HS-27A (cell line): ENCODE measurements at places on chromosomes 1 and 21.

- no peak for DNase-seq
These were observed 71.8 kb upstream of the ADAM30 start for GRCh38 chr1:119968068-119968492.

- DNase-seq = no peak
These were observed 768 bp downstream of the EDARADD start for GRCh38 chr1:236394879-236395229.

DNA sequence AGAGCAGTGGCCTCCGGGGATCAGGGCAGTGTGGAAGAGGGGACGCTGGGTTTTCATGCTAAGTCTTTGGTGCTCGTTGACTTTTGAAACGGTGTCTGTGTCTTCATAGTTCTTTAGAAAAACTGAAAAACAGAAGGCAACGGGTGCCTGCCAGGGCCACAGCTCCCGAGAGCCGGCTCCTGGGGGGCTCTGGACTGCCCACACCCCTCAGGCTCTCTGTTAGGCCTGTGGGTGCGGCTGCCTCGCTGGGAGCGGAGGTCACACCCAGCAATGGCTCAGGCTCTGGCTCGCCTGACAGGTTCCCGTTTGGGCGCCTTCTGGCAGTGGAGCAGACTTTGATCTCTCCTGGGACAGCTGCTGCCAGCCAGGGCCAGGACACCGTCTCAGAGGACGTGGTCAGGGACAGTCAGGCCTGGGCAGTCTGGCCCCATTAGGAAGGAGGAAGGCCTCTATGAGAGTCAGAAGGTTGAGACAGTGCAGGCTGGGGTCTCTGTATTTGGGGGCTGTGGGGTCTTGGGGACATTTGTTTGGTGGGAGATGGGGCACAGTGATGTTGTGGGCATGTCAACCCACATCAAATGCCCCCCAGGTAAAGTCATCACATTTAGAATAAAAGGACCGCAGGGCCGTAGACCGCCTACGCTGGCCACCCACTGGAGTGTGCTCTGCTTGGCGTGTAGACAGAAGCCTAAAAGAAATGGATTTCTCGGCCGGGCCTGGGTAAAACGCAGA, 5.6 kb downstream of the ARHGEF16 start:
- DNase-seq = no peak

DNA sequence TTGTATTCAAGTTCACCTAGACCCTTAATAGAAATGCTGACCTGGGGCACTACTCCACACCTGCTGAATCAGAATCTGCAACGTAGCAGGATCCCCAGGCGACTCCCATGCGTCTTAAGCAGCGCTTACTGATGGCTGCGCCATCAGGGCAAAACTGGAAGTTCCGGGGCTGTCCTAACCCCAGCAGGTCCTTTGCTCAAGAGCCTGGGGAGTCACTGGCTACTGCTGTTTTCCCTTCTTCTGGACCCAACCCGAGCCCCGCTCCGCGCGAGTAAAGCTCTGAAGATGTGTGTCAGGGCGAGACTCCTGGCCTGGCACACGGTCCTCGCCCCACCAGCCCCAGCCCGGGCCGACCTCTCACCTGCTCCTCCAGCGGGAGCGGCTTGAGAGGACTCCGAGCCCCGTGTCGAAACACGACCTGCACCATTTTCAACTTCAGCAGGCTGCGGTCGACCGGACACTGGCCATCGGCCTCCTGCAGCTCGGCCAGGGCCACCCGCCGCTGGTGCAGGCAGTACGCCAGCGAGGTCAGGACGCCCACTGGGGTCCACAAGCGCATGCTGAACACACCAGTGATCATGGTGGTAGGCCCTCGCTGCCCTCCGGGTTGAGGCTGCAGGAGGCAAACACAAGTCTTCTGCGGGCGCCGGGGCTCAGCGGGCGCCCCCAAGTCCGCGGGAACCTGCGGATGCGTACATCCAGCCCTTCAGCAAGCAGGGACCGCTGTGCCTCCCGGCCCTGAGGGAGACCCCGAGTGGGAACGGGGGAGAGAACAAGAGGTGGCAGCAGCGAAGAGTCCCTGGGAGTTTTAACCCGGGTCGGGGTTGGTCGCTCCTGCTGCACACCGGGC, 630 bp downstream of the ACP6 start:
- no peak for DNase-seq

DNA sequence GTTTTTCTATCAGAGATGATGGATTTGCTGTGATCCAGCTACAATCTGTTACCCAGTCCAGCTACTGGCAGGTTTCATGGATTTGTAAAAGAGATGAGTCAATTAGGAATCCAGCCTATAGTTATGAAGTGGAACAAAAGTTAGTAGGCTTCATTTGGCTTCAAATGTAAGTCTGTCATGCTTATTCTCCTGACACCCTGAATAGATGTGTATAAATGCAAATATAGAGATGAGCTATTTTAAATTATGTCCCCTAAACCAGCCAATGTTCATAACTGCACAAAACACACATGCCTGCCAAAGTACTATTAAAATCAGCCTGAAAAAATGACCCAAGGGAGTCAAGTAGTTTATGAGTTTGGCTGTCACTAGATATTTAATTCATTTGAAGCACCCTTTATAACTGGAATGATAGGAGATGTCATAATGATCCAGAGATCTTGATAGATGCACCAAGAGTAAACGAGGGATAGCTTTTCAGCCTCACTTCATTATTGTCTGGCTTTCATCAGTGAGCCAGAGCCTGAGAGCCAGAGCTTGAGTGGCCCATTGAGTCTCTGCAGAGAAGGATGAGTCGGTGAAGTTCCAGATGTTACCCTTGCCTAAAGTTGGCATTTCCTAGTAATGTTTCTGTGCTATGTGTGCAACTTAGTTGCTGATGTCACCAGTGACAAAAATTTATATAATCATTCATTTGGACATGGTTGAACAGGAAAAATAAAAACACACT, 11.8 kb upstream of the NTMT2 start:
- DNase-seq = no peak

GRCh38 chr1:21904704-21905520, 32.2 kb downstream of the HSPG2 start:
- no peak for DNase-seq

- DNase-seq = no peak
These were observed 17.2 kb upstream of the ZBTB8B start for GRCh38 chr1:32447469-32448185.

DNA sequence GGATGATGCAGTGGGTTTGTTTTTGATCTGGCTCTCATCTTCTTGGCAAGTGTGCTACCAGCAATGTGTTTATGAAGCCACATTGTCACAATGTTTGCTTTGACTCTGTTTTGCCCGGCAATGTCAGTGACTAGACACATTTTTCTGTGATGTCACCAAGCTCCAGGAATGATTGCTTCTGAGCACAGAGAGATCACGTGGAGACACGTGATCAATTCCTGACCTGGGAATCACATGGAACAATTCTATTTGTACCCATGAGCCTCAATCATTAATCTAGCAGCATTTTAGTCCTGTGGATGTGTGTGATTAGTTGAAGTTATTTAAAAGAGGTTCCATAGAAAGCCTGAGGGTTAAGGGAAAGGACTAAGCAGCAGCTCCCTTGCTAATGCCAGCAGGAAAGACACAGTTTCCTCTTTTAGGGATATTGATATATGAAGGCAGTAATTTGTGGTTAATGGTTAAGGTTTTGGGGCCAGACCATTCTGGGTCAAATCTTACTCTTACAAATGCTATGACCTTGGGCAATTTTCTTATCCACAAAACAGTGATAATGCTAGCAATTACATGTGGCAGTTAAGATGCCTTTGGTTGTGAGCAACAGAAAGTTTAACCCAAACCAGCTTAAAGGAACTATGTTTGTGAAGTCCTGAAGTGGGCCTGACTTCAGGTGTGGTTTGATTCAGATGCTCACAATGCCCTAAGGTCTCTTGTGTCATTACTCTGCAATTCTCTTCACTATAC, 59.0 kb downstream of the FASLG start:
- no peak for DNase-seq

DNA sequence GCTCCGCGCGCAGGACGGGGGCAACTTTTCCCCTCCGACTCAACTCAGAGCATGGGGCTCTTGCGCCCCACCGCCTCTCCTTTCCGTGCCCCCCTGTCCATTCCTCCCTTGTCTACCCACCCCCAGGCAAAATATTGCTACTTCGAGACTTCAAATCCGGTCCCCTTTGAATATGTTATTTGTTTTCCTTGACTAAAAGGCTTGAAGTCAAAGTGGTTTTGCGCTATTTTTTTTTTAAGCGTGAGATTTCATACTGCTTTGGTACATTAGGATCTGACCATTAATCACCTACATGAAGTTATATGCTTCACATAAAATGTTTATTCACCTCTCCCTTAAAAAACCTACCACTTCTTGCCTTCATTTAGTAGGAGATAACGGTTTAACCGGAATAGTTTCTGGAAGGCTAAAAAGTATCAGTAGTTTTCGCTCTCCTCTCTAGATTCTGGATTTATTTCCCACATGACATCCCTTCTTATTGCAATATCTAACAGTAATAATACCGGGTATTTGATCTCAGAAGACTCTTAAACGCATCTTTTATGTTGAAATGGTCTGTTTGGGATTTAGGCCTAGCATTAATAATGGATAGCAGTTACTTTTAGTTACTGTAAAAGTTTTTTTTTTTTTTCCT, 1.6 kb downstream of the NFIA start:
- no peak for DNase-seq

- DNase-seq = peak; percentile 95
These were observed 65.1 kb downstream of the GADD45A start for GRCh38 chr1:67749844-67750690.

- DNase-seq = no peak
These were observed 131.3 kb downstream of the FASLG start for GRCh38 chr1:172790245-172790644.

DNA sequence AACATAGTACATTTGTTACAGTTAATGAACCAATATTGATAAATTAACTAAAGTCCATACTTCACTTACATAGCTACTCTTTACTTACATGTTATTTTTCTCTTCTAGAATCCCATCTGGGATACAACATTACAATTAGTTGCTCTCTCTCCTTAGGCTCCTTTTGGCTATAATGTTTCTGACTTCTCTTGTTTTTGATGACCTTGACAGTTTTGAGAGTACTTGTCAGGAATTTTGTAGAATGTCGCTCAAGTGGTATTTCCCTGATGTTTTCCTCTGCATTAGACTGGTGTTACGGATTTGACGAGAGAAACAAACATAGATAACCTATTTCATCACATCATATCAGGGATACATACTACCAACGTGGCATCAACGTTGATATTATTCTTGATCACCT, 925.4 kb upstream of the TMPRSS15 start:
- no peak for DNase-seq

- DNase-seq = no peak
These were observed 654 bp upstream of the ARHGEF2 start for GRCh38 chr1:155978973-155979429.

GRCh38 chr1:36650200-36651065, 167.7 kb upstream of the CSF3R start:
- DNase-seq = peak; percentile 11
